ENCODE measurements at places on chromosomes 11 and 22. TPM values are rescaled to one million over a fixed set of nuclear protein-coding genes. Genes with fewer than 3 reads are reported as not detected.
A peak's percentile ranks its signal among the peaks of the same experiment; 100 is the strongest.

The FAT3 gene
- total RNA-seq = not detected

- DNase-seq = no peak
Observed at GRCh38 chr22:27206374-27207133, 549.2 kb downstream of the MIAT start.

DNA sequence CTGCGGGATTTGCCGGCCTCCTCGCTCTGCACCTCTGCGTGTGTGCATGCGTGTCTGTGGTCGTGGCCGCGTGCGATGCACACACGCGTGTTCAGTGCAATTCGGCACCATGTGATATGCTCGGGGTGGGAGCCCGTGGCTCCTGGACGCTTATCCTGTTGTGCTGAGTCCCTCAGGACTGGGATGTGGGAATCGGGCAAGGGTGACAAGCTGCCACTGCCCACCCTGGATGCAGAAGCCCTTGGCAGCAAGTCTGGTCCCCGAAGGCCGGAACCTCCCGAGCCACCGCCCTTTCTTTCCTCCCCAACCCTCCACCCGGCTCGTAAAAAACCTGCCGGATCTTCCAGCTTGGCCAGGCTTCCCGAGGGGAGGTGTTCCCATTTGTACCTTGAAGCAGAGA lies 128.2 kb downstream of the PHF21B start:
- no peak for DNase-seq

GRCh38 chr11:117022526-117022925 lies 75.7 kb downstream of the SIK3 start:
- peak; percentile 45 for DNase-seq

DNA sequence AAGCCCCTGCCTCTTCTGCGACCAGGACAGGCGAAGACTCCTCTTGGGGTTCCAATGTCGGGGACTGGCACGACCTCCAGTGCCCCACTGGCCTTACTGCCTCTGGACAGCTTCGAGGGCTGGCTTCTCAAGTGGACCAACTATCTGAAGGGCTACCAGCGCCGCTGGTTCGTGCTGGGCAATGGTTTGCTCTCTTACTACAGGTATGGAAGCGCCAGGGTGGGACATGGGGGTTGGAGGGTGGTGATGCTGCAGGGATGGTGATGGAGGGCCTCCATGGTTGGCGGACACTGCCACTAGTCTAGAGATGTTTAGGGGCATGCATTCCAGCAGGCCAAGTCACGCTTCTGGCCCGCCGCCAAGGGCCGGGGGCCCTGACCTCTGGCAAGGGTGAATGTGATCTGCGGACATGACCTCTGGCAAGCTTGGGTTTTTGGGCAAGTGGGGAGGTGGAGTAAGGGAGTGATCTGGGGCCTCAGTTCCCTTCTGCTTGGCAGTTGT lies 727 bp downstream of the OSBP2 start:
- DNase-seq = no peak

The RPS6KB2 gene
- total RNA-seq = 71.8 TPM

All from CD8-positive, alpha-beta T cell (primary cell).